ENCODE measurements at places on chromosomes 1 and 21.

DNA sequence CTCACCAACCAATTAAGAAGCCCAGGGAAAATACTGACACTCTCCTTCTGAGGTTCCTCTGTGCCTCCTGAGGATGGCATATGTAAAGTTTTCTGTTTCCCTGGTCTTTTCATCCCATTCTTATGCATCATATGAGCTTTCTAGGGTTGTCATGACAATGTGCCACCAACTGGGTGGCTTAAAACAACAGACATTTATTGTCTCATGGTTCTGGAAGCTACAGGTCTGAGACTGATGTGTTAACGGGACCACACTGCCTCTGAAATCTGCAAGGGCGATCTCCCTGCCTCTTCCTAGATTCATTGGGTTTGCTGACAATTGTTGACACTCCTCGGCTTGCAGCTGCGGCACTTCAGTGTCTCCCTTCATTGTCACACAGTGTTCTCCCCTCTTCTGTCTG is 308.4 kb downstream of the RGS7 start:
- DNase-seq: no peak
- no peaks in the 10 kb centered on the region for H3K4me1 ChIP-seq
- no peaks in the 10 kb centered on the region for H3K27me3 ChIP-seq
- no peaks in the 10 kb centered on the region for H3K36me3 ChIP-seq
- H3K4me3 ChIP-seq: no peak overlapping the region
- no peak overlapping the region for H3K27ac ChIP-seq

GRCh38 chr1:165403835-165404482 is 41.0 kb downstream of the RXRG start:
- no peaks in the 10 kb centered on the region for H3K36me3 ChIP-seq
- no peaks in the 10 kb centered on the region for H3K4me1 ChIP-seq
- peaks cover 16% of the 10 kb centered on the region for H3K27me3 ChIP-seq
- DNase-seq: no peak

GRCh38 chr1:172742599-172743500 is 83.9 kb downstream of the FASLG start:
- no peak for DNase-seq
- H3K4me3 ChIP-seq: no peak overlapping the region
- peaks cover 5% of the 10 kb centered on the region for H3K27me3 ChIP-seq
- H3K27ac ChIP-seq: peak overlapping the region; percentile 1

DNA sequence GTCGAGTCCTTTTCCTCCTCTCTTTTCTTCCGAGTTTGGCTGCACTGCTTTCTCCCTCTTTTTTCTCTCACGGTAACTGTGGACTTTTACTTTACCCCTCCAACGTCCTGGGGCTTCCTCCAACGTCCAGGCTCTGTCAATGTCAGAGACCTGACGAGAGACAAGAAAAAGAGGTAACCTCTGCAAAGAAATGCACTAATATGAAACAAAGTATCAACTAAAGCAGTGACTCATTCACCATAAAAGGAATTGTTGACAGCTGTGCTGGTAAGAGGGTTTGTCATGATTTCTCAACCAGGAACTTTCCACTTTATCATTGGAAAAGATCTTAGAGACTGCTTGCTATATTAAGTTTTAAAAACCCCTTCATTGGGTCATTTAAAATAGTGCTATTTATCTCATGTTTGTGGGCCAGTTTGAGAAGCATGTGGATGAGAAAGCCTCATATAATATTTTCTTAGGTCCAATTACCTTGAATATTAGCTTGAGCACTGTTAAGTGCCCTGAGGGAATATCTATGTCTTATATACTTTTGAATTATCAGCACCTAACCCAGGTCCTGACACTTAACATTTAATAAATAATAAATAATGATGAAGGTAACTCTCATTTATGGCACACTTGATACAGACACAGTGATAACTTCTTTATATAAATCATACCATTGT is at the start of gene GBP2:
Gene GBP2 (minus strand): TSS at position 202 of the 668 bp plus-strand sequence. CDS start 4,148 bp downstream, outside the sequence.
- H3K36me3 ChIP-seq: no peaks in the 10 kb centered on the region
- no peaks in the 10 kb centered on the region for H3K27me3 ChIP-seq
- no peak for DNase-seq
- H3K4me1 ChIP-seq: peaks cover 11% of the 10 kb centered on the region
- peak within 1 kb of the TSS; percentile 84 for H3K4me3 ChIP-seq
- H3K27ac ChIP-seq: peak within 1 kb of the TSS; percentile 92

GRCh38 chr1:90948301-90948700 is 73.5 kb downstream of the ZNF644 start:
- H3K27me3 ChIP-seq: no peaks in the 10 kb centered on the region
- peaks cover 9% of the 10 kb centered on the region for H3K36me3 ChIP-seq
- no peak overlapping the region for H3K4me3 ChIP-seq
- no peak for DNase-seq
- H3K27ac ChIP-seq: no peak overlapping the region
- peaks cover 3% of the 10 kb centered on the region for H3K4me1 ChIP-seq

Measured in type B pancreatic cell (in vitro differentiated cells).